CD4-positive, alpha-beta memory T cell (primary cell): ENCODE measurements at places on chromosomes 1 and 21. TPM values are rescaled to one million over a fixed set of nuclear protein-coding genes. Genes with fewer than 3 reads are reported as not detected.

DNA sequence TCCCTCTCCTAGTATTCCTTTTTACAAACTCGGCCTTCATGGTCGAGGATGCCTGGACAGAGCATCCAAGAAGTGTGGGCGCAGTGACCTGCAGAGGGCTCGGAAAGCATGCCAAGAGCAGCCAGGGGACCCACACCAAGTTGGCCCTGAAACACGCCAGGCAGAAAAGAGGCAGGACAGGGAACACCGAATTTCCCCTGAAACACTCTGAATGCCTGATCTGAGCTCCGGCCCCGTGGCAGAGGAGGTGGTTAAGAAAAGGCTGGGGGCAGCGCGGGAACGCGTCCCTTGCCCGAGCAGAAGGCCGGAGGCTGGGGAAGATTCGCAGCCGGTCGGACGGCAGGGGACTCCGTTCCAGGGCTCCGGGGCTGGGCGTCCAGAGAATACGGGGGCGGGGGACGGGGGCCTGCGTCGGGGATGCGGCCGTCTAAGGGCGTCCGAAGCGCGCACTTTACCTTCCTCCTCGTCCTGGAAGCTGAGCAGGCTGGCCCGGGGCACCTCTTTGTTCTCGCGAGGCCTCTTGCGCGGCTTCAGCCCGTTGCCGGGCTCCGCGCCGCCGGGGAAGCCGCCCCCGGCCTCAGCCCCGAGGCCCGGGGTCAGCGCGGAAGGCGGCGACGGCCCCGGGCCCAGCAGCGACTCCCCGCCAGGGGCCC, 558 bp downstream of the PAXBP1 start:
- no peak for DNase-seq

TMEM82 gene
- total RNA-seq, result not detected

C8B gene
- not detected for total RNA-seq

DNA sequence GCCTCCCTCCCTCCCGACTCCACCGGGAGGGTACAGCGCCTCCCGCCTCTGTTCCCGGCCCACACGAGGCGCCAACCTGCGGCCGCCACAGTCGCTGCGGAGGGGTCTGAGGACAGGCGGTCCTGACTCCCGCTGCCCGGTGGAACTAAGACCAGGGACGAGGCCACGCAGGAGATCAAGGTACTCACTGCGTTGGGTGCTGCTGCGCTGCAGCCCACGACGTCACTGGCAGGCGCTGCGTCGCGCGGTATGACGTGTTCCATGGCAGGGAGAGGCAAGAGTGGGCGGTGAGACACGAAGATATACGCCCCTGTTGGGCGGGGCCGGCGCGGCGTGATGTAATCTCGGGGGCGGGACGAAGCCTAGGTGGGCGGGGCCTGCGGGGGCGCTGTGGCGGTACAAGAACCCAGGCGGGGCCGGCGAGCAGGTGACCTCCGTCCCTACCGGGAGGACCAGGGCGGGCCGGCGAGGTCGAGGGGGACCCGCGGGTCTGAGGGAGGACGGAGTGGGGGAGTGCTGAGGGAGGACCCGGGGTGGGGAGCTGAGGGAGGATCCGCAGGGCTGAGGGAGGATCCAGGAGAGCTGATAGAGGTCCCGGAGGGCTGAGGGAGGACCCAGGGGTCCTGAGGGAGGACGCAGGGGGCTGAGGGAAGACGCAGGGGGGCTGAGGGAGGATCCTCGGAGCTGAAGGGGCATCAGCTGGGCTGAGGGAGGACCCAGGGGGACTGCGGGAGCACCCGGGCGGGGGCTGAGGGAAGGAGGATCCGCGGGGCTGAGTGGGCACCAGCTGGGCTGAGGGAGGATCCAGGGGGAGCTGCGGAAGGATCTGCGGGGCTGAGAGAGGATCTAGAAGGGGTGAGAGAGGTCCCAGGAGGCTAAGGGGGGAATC, at the start of gene MRPL55:
Gene MRPL55 (minus strand): TSS at position 227 of the 889 bp plus-strand sequence. CDS start 1,039 bp downstream, outside the sequence.
- DNase-seq, result peak; percentile 98

DNA sequence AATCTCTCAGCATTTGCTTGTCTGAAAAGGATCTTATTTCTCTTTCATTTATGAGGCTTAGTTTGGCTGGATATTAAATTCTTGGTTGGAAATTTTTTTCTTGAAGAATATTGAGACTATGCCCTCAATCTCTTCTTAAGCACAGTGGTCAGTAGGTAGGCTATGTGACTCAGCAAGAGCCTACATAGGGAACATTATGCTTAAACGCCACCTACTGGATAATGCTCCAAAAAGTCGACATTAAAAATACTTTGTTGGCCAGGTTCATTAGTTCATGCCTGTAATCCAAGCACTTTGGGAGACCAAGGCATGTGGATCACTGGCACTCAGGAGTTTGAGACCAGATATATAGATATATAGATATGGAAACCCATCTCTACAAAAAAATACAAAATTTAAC, 678.0 kb upstream of the USP24 start:
- no peak for DNase-seq

GRCh38 chr1:162530307-162530987, 31.1 kb upstream of the UAP1 start:
- DNase-seq, result no peak
